ENCODE measurements at places on chromosomes 3 and 15.

- DNase-seq, result no peak
Measured at GRCh38 chr15:79886124-79886523, 10.7 kb downstream of the MTHFS start.

- DNase-seq, result no peak
Measured at GRCh38 chr3:177287231-177287630, 89.9 kb upstream of the TBL1XR1 start.

DNA sequence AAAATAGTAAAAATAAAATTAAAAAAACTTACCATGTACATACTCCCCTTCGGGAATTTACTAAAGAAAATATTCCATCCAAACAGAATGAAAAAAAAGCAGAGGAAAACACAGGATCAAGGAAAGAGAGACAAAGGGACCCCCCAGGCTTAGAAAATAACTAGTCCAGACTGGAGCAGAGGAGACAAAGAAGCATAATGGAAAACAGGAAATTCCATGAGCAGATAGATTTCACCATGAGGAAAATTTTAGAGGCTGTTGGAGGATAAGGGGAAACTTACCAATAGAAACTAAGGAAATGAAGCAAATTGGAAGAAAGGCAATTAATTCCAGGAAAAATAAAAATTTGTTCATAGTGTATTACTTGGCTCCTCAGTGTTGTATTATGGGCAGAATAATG, 36.7 kb downstream of the SLC27A2 start:
- no peak for DNase-seq

DNA sequence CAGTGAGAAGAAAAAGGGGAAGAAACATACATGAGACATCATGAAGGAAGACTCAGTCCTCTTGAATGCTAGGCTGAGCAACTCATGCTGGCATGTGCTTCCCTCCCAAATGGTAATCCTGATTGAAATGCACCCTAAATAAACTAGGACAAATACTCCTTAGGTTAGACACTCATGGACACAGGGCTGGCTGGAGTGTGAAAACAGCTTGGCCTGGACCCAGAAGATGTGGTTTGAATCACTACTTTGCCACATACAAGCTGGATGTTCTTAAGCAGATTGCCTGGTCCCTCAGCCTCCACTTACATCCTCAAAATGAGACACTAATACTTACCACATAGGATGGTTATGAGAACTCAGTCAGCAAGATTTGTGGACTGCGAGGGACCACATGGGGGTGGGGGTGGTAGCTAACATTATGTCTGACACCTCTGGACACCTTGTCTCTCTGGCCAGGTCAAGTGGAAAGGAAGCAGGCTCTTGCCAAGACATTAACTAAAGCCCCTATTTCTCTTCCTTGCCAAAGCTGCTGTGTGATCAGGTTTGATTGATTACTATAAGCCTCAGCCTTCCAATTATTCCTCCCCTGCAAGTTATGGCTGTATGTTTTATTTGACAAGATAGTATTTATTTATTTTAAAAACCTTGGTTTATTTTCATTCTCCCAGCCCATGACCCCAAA, 138.9 kb upstream of the SLC7A14 start:
- no peak for DNase-seq

GRCh38 chr3:168839653-168840052, 743.9 kb upstream of the GOLIM4 start:
- DNase-seq, result no peak

- DNase-seq, result no peak
Measured at GRCh38 chr15:99613887-99614647, 48.3 kb downstream of the MEF2A start.

DNA sequence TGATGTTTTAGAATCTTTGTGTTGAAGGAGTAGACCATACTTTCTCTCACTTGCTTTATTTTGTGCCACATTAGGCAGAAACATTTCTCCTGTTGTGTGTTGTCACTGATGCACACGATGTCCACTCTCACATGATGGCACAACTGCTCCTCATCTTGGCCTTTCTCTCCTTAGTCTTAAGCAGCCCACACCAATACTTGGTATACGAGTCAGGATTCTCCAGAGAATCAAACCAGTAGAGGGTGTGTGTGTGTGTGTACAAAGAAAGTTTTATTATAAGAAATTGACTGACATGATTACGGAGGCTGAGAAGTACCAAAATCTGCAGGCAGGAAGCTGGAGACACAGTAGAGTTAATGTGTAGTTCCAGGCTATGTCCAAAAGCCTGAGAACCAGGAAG, 187.1 kb downstream of the ALCAM start:
- no peak for DNase-seq

GRCh38 chr15:39594446-39595337, 13.8 kb downstream of the THBS1 start:
- no peak for DNase-seq

DNA sequence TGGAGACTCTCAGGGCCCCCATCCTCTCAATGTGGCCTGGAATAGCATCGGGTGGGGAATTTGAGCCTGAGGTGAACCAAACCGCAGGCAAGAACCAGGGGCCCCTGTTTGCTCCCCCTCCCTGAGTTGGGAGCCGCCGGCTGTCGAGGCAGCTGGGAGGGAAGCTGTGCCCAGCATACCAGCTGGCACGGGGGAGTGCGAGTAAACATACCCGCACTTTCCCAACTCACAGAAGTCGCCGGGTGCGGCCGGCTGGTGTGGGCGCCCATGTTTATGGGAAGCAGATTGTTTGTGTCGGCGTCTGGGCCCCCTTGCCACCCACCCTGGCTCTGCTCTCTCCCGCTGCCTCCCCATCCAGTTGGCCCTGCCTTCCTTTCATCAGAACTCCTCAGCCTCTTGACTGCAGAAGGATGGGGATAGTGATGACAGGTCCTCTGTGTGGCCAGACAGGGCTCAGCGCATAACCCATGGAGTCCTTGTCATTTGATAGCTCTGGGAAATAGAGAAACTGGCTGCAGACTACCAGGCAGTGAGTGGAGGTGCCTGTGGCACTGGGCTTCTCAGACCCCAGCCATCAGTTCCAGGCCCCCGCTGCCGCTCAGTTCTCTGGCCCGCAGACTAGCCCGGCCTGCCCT, 60.4 kb downstream of the CACNA2D2 start:
- no peak for DNase-seq

GRCh38 chr3:190446573-190447279, 3.0 kb downstream of the TMEM207 start:
- no peak for DNase-seq

- peak; percentile 21 for DNase-seq
Measured at GRCh38 chr3:143120716-143121240, 1.2 kb downstream of the CHST2 start.

DNA sequence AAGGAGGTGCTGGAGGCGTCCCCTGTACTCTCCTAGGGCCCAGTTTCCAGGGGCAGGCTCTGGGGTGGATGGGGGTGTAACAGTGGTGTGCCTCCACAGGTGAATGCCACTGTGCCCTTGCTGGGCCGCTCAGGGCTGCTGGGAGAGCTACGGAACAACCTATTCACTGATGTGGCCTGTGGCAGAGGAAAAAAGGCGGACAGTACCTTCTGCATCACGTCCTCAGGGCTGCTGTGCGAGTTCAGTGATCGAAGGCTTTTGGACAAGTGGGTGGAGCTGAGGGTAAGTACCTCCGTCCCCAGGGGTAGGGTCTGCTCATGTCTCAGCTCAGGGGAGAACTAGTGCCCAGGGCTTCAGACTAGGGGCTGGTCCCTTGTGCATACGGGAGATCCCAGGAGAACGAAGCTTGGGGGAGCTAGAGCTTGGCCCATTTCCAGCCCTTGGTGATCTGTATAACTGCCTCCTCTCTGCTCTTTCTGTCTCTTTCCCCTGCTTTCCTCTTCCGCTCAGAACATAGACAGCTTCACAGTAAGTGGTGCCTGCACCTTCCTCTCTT, 15.0 kb upstream of the JMJD7 start:
- DNase-seq, result no peak

GRCh38 chr15:85289677-85290365, 90.6 kb upstream of the AKAP13 start:
- no peak for DNase-seq

GRCh38 chr15:71198846-71199245, 83.6 kb downstream of the THSD4 start:
- no peak for DNase-seq

GRCh38 chr3:53243165-53243564, 12.7 kb downstream of the TKT start:
- DNase-seq, result no peak

- no peak for DNase-seq
Measured at GRCh38 chr3:158991146-158991705, 189.4 kb downstream of the MFSD1 start.

- DNase-seq, result no peak
Measured at GRCh38 chr3:122898298-122898697, 103.4 kb downstream of the SLC49A4 start.

DNA sequence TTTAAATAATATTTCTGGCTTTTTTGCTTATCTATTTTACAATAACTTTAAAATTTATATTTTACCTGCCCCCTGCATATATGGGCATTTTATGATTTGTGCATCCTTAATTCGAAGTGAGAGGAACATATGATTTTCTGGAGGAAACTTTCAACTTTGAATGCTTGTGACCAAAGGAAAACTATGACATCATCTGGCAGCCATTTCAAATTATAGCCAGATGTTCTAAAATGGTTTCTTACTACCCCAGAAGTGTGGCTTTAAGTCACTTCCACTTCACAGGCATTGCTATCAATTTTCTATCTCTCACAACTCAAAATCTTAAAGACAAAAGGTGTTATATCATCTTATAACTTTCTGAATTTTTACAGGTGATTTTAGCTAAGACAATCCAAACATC, 508.8 kb downstream of the RBMS3 start:
- DNase-seq, result no peak

GRCh38 chr3:136602818-136603217, 149.4 kb downstream of the STAG1 start:
- no peak for DNase-seq

DNA sequence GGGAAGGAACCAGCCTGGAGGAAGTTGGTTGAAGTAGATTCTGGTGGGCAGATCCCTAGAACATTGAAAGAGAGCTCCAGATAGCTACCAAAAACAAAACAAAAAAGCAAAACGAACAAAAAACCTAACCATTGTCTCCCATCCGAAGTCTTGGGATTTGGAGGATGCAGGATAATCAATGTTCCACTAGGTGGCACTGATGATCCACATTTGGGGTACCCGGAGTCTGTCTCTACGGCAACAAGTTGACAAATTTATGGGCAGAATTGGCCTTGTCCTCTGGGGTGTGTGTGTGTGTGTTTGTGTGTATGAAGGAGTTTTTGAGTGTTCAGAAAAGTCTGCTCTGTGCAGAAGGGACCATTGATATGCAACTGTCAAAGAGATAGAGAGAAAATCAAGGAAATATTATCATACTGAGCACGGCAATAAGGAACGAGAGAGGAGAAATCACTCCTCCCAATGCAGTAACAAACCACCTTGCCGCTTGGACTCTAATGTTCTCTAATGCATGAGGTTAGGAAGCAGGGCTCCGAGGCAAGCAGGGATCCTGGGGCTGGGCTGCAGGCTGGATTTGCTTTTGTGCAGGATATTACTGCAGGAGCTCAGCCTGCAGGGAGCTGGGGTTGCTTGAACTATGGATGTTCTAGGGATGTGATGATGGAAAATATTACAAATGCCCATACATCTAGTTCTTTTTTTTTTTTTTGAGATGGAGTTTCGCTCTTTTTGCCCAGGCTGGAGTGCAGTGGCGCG, 59.8 kb upstream of the KLHL25 start:
- DNase-seq, result peak; percentile 20

DNA sequence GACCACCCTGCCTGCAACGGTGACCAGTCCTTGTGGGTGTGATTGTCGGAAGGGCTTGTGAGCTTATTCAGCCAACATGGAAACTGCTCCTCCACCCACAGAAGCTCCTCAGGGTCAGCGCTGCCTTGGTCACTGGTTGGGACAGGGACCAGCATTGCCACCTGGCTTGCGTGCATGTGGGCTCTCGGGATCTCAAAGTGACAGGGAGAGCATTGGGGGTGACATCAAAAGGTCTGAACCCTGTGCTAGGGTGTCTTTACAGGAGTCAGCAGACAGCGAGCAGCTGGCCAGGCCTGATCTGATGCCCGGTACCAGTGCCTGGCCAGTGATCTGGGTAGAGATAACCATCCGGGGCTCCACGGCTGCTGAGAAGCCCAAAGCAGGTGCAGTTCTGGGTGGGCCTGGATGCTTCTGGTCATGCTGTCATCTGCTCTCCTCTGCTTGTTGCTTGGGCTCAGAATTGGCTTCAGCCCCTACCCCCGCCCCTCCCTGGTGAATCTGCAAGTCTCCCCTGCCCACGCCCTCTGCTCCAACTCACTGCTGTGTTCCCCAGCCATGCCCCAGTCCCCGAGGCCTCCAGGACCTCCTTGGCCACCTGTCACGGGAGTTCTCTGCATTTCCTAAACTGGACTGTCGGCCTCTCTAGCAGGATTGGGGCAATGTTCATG, 134.8 kb downstream of the NSMCE3 start:
- DNase-seq, result no peak

DNA sequence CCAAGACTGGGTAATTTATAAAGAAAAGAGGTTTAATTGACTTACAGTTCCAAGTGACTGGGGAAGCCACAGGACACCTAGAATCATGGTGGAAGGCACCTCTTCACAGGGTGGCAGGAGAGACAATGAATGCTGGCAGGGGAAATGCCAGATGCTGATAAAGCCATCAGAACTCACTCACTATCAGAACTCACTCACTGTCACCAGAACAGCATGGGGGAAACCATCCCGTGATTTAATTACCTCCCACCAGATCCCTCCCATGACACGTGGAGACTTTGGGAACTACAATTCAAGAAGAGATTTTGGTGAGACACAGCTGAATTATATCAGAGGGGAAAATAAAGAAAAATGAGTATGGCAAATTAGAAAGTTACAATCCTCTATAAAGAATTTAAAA, 310.9 kb downstream of the BCHE start:
- no peak for DNase-seq

DNA sequence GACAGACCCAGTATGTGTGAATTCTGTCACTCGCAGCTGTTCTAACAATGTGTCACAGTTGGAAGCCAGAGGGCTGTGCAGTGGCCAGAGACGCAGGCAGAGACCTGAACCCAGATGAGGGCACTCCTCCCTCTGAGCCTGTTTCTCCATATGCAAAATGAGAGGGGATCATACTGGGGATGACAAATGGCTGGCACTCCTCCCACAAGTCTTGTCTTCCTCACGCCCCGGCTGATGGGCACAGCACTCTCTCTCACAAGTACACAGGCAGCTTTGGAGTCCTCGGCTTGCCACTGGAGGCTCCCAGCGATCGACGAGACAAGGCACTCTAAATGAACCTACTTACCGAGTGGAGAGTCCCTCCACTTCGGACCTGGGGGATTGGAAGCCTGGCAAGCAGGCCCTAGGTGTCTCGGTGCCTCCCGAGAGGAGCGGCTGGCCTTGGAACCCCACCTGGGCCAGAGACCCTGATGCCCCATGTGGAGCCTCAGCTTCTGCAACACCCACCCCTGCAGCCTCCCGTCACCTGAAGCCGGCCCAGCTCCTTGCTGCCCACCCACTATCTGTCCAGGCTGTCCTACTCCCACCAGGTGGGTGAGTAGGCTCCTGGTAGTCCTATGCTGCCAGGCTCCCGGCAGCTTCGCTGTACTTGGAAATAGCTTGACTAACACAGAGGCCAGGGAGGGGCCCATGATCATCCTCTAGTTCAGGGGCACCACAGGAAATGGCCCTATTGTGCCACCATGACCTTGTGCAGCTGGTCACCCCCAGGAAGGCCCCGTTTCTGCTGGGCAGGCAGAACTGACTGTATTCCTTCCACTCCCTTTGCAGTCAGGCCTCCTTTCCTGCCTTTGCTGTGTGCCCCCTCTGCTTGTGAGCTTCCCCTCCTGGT, 65.0 kb upstream of the IQSEC1 start:
- no peak for DNase-seq

GRCh38 chr3:24237971-24238706, 256.5 kb downstream of the THRB start:
- DNase-seq, result peak; percentile 36

- DNase-seq, result no peak
Measured at GRCh38 chr3:62670351-62670750, 204.9 kb downstream of the CADPS start.

Measured in stimulated activated CD4-positive, alpha-beta T cell treated with anti-CD3 and anti-CD28 coated beads, Interleukin-12 subunit alpha, Interleukin-12 subunit beta, amount 100 ng/mL, for 48 hours (primary cell).